ENCODE measurements at places on chromosomes 4 and X.

DNA sequence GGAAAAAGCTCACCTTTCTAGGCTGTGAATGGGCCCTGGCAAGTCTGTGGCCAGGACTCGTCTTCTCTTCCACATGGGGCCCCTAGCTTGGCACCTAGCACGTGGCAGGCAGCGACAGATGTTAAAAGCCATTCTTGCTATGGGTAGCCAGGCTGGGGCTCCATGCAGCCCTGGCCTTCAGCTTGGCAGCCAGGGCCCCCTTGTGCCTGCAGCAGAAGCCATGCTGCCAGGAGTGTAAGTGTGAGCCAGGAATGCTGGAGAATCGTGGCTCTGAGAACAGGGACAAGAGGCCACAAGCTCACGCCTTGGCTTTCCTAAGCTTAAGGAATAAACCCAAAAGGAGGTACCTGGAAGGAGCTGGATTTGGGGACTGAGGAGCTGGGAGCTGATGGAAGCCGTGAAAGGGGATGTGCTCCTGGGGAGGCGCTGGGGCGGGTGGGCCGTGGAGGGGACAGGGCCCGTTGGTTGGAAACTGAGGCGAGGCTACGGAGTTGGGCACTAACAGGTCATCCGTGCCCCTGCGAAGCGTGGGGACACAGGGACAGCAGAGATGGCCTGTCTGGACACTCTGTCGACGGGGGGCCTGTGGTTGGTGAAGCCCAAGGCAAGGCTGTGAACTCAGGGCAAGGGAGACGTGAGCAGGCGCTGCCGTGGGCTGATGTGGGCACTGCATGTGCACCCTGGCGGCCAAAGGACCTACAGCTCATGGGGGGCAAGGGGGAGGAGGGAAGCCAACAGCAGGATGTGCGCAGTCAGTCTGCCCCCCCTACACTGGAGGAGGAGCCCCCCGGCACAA is 895 bp upstream of the OPN1LW start:
- DNase-seq: no peak

- no peak for DNase-seq
Measured at GRCh38 chr4:145097331-145097820, 620 bp downstream of the ANAPC10 start.

DNA sequence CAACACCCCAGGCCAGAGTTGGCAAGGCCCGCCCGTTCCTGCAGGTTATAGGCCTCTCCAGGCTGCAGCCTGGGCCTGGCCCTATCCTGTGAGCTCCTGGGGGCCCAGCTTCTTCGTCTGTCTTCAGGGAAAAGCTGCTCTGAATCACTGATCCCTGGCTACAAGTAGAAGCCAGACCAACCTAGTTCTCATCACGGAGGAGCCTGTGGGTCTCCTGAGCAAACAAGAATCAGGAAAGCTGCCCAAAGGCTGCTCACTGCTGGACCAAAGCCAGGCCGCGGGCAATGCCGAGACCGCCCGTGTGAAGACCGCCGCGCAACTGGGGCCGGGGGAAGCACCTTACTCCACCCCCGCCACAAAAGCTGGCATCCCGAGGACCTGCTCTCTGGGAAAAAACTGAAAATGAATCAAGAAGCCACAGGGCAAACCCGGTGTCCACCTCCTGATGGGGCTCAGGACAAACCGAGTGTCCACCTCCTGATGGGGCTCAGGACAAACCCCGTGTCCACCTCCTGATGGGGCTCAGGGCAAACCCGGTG is 12.8 kb downstream of the CTBP1 start:
- DNase-seq: no peak

DNA sequence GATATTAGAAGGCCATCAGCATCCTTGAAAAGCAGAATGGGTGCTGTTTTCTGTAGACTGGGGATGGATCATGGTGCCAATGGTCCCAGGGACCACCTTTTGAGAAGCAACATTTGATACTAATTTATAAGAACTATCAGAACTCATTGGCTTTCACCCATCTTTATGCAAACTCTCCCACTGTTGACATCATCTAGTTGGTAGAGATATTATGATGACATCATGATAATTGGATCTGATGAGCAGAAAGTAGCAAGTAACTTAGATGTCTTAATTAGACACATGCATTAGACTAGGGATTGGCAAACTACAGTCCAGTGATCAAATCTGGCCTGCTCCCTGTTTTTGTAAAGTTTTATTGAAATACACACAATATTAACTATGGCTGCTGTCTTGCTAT is 181.0 kb downstream of the DCHS2 start:
- no peak for DNase-seq

- no peak for DNase-seq
Measured at GRCh38 chr4:111466811-111467604, 678.2 kb upstream of the FAM241A start.

DNA sequence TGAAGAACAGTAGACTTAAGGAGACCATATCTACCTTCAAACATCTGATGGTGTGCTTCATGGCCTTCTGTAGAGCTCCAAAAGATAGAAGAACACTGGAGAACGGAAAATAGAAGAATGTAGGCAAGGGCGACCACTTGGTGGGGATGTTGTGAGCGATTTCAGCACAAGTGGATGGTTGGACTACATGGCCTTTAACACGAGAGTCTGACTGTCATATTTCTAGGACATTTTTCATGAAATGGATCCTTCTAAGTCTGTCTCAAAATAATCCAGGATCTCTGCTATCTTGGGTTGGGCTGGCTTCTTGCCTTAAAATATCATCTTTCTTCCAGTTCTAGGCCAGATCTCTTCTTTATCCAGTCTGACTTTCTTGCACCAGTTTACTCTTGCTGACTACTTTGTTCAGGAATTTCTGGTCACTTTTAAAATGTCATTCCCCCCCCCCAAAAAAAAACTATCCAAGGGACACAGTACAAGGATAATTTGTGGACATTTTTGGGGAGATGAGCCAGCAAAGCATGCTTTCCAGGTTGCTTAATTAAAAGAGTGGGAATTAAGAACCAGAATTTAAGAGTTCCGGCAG is 1.2 kb upstream of the MID1IP1 start:
- no peak for DNase-seq

- DNase-seq: no peak
Measured at GRCh38 chr4:166501941-166502382, 628.9 kb downstream of the TLL1 start.

- DNase-seq: no peak
Measured at GRCh38 chr4:4259484-4260100, 11.6 kb upstream of the TMEM128 start.

GRCh38 chr4:43837171-43837570 is 611.4 kb downstream of the KCTD8 start:
- DNase-seq: no peak

GRCh38 chr4:87734936-87735335 is 64.4 kb upstream of the IBSP start:
- no peak for DNase-seq

DNA sequence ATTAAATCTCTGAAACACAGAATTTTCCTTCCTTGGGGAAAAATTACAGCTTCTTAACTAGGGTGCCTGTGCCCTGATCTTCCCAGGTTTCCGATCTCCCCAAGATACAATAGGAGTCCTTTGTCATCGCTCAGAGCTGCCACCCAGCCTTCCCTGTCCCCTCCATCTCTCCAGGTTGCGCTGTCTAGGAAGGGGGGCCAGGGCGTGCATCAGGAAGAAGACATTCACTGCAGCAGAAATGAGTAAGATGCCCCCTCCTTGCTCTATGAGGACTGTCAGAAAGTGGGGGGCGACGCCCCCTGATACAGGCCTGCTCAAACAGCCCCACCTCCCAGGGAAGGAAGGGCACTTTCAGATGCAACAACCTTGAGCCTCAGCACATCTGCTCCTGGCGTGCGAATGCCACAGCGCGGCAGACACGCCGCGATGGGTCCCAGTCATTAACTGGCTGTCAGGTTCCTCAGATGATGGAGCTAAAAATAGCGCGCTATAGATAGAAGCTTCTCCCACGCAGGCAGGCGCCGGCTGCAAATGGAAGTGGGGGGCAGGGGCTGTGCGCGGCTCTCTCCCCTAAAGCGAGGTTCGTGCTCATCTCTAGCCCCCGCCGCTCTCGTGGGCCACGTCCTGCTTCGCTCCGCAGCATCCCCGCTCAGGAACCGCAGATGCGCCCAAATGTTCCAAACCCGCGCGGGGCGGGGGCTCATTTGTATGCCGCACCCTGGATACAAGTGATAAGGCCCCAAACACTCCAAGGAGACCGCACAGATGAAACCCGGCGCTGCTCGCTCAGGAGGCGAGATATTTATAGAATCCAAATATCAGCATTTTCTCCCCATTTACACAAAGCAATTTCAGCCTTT is 57.6 kb upstream of the LGI2 start:
- DNase-seq: no peak

- DNase-seq: no peak
Measured at GRCh38 chr4:118989098-118990080, 100.7 kb downstream of the SYNPO2 start.

- DNase-seq: no peak
Measured at GRCh38 chrX:6029014-6029413, 199.7 kb downstream of the NLGN4X start.

GRCh38 chr4:183887351-183887750 is 17.8 kb upstream of the STOX2 start:
- no peak for DNase-seq

DNA sequence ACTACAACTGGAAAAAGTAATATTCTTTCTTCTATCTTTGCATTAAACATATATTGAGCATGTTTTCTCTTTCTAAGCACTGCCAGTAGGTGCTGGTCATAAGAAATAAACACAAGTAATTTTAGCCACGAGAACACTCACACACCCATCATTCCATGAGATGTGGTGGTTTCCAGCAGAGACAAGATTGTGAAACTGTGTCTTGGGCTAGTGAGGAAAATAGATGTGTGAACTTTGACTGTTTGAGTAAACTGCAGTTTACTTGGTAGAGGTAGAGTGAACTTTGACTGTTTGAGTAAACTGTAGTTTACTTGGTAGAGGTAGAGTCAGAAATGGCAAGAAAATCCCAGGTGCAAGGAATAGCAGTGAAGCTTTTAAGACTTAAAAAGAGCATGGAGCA is 300.9 kb upstream of the HS3ST1 start:
- DNase-seq: no peak

GRCh38 chrX:65582450-65583082 is 48.0 kb upstream of the LAS1L start:
- DNase-seq: no peak

- no peak for DNase-seq
Measured at GRCh38 chrX:119181491-119181890, 53.9 kb upstream of the KIAA1210 start.

DNA sequence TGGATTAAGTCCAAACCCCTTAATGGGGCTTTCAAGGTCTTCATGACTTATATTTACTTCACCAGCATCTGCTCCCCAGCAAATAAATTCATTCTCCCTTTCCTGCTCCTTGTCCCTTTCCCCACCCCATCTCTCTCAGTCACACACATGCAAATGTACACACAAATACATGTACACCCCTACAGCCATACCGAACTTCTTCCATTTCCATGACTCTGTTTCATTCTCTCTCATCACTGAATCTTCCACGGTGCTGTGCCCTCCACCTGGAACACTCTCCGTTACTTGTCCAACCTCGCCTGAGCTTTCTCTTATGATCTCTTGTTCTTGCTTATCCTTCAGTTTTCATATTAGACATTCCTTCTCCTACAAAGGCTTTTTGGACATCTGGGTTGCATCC is 22.0 kb upstream of the RPA4 start:
- DNase-seq: no peak

- no peak for DNase-seq
Measured at GRCh38 chr4:21885241-21885640, 63.3 kb downstream of the KCNIP4 start.

DNA sequence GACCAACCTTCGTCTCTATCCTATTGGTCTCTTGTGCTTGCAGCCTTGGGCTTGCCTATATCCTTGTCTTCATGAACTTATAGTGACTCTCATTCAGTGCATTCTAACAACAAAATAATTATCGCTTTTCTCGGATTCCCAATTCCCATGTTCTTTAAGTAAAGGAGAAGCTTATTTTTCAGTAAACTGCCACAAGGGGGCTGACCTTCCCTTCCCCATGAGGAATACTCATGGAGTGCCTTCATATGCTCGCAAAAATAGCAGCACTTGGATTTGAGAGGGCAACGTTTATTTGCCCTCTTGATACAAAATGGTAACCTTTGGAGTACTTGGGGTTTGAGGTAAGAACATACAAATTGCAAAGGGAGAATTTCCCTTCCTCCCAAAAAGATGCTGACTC is 183.2 kb upstream of the TENT5D start:
- no peak for DNase-seq

DNA sequence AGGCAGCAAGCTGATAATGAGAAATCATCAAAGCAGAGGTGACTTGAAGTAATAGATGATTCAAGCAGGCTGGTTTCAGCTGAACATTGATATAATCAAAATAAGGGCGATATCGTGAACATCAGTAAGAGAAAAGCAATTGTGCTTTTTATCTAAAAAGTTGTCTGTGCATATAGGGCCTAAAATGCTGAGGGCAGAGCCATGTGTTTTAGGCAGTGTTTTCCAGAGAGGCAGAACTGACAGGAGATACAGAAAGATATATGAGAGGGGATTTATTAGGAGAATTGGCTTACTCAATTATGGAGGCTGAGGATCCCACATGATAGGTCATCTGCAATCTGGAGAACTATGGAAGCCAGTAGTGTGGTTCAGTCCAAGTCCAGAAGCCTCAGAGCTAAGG is 136.5 kb upstream of the NPY2R start:
- no peak for DNase-seq

- no peak for DNase-seq
Measured at GRCh38 chr4:107258359-107258758, 222.2 kb upstream of the DKK2 start.

DNA sequence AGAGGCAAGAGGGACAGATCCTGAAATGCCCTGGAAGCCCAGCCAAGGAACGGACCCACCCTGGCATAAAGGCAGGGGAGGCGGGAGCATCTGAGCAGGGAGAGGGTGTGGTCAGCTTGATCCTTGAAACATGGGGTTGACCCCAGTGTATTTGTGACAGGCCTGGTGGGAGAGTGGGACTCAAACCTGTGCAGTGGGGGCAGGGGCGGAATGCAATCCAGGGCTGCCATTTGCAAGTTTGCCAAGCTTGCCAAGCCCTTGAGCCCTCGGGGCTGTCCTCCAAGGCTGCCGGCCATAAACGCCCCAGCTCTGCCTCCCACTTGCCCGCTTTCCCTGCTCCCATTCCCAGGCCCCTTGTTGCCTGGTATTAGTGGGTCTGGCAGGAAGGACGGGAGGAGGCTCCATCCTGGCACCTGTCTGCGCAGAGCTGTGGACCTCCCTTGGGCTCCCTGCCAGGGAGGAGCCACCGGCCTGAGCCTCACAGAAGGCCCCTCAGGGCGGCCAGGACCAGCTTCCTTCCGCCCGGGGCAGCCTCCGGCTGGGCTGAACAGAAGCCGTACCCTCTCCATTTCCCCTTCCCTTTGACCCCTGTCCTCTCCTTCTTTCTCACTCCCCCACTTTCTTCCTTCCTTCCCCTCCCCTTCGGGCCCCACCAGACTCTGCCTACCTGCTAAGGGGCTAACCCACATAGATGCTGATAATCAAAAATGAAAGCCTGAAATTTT is 661 bp downstream of the S100P start:
- DNase-seq: no peak

DNA sequence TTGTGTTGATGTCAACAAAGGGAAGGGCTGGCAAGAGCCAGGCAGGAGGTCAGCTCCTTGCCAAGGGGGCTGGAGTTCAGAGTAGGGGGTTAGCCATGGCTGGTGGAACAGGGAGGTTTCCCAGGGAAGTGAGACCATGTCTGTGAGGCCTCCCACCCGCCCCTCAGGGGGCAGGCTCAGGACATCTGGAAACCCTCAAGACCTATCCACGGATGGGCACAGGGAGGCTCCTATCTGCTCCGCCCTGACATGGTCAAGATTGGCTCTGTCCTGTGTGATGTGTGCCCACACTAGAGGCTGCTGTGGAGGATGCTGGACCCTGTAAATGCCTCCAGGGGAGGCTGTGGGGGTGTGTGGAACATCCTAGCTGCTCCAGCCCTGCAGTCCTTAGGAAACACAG is 8.0 kb upstream of the TMEM185A start:
- no peak for DNase-seq

Data from stimulated activated CD8-positive, alpha-beta memory T cell treated with anti-CD3 and anti-CD28 coated beads, Interleukin-12 subunit alpha, Interleukin-12 subunit beta, amount 100 ng/mL, for 4 hours (primary cell).